ENCODE measurements at places on chromosomes 13 and 19. TPM values are rescaled to one million over a fixed set of nuclear protein-coding genes. Genes with fewer than 3 reads are reported as not detected.

DNA sequence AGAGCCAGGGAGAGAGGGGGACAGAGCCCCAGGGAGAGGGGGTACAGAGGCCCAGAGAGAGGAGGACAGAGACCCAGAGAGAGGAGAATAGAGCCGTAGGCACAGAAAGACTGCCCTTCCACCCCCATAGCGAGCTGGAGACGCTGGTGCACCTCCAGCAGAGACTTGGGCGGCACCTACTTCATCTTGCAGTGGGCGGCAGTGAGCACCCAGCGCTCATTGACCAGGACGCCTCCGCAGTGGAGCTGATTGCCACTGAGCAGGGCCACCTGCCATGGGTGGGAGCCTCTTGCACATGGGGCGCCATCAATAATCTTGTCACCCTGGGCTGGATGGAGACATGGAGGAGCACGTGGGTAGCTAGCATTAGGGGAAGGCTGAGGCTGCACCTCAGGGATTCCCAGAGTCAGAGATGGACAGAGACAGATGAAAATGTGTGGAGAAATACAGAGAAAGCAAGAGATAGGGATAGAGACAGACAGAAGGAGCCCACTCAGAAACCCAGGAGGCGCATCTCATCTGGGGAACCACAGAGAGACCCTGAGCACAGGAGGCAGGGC, 2.0 kb downstream of the KLK7 start:
- DNase-seq = no peak

- DNase-seq = no peak
These were observed 162.6 kb downstream of the TEX29 start for GRCh38 chr13:111482806-111483620.

DNA sequence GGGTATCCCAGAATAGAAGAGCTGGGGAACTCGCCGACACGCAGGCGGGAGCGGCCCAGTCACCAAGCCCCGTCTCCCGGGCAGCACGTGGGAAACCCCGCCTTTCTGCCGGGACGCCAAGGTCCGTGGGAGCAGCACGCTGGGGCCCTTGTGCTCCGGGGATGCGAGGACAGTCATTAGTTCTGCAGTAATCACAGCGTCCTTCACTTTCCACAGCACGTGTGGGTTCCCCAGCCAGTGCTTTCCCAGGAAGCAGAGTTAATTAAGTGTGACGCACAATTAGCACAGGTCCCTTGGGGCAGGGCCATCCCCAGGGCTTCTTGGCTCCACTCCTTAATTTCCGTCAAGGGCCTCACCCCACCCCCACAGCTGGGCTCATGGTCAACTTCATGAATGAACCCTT, 64.3 kb upstream of the C13orf46 start:
- DNase-seq = no peak

DNA sequence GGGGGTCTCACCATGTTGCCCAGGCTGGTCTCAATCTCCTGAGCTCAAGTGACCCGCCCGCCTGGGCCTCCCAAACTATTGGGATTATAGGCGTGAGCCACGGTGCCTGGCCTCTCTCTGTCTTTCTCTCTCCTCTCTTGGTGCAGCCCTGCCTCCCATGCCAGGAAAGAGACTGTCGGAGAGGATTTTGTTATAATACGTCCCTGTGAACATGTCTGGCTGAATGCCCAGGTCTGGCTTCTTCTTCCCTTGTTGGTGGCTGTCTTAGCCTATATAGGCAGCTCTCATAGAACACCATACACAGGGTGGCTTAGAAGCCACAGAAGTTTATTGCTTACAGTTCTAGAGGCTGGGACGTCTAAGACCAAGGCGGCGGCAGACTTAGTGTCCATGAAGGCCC, 46.4 kb downstream of the PEX11G start:
- no peak for DNase-seq

Gene LRRC63
- total RNA-seq = not detected

Gene MEX3D
- 117 TPM for total RNA-seq

GRCh38 chr19:6674868-6675305, 4.9 kb upstream of the TNFSF14 start:
- DNase-seq = peak; percentile 79

DNA sequence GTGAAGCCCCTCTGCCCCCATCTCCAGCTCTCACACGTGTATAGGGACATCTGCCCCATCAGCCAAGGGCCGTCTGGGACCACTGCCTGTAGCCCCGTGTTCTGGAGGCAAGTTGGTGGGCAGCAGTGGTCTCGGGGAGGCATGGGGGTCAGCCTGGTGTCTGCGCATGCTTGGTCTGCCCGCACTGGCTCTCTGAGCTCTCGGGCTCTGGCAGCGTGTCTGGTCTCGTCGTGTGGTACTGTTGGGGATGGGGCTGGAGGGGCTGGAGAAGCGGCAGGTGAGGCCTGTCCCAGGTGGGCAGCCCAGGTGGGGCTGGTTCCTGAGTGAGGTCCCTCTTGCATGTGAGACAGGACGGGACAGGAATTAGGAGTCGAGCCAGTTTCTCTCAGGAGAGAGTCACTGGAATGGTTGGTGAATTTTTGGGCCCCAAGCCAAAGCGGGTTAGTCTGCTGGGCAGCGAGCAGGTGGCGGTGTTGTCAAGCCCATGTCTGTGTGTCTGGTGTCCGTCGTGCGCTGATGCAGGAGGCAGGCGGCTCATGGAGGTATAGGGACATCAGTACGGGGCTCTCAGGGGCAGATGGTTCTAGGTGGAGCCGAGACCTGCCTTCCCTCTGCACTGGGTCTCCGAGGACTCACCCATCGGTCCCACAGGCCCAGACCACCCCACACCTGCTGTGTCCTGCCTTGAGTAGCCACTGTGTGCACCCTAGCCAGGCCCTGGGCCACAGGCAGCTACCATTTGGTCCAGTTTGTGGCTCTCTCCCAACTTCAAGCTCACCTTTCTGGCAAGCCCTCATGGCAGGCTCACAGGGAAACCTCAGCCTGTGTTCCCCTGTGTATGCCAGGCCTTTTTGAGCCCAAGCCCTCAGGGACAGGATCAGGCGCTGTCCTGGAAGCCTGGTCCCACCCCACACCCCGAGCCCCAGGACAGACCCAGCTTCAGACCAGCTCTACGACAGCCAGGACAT, 18.2 kb downstream of the COMP start:
- peak; percentile 59 for DNase-seq

DNA sequence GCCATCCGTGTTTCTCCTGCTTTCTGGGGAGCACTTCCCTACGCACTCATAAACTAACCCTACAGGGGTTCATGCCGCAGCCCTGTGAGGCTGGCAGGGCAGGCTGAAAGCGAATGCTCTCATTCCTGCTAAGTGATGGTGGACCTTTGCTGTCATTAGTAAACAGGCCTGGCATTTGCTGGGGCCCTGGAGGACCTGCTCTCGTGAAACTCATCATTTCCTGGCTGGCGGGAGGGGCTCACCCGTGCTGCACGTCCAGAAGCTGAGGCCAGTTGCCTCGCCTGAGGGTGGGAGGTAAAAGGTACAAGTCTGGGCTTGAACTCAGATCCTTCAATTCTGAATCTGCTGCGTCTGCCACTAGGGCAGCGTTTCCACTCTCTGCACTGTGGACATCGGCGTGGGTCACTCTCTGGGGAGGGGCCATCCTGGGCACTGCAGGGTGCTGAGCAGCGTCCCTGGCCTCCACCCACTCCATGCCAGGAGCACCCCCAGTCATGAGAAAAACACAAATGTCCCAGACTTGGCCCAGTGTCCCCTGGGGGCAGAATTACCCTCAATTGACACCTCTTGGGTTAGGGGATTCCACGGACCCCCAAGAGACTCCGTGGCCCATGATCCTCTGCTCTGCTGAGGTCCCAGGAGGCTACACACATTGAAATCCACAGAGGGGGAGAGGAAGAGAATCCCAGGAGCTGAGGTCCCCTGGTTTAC, 7.0 kb downstream of the MOB3A start:
- no peak for DNase-seq

- no peak for DNase-seq
These were observed 66.1 kb upstream of the FRY start for GRCh38 chr13:31965361-31966066.

DNA sequence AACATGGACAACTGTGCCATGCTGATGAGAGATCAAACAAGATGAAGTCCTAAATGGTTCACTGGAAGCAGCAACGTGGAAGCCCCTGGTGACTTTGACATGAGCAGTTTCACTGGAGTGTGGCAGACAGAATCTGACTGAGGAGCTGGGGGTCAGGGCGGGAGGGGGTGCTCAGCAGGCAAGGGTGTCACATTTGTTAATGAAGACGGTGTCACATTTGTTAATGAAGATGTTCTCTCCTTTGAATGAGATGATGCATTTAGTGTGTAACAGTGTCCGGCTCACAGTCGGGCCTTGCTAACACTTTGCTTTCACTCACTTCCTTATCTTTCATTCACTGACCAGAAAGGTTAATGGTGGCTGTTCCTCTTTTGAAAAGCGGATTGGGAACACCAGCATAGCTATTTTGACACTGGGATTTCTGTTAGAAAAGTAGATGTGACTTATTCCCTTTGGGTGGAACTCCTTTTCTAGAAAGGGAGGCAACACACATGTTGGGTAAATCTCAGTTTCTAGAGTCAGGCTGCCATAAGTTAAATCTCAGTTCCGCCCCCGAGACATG, 693.7 kb downstream of the UQCRFS1 start:
- no peak for DNase-seq

DNA sequence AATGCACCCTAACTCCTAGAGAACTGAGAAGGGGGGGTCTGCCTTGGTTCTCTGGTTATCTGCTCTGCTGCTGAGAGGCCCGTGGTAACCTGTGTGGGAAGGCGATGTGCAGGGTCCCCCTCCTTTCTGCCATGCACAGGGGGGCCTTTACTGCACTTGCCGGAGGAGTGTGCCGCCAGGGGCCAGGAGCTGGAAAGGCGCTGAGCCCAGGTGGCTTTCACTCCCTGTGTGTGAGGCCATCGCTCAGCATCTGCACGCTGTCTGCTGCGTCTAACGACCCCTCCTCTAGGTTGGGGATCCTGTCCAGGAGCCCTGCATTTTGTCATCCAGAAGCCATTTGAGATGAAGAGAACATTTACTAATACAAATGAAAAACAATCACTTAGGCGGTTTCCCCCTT, 37.0 kb upstream of the TEX29 start:
- no peak for DNase-seq

Gene POSTN
- 0.52 TPM for total RNA-seq

Gene TNFSF13B
- 0.33 TPM for total RNA-seq

- DNase-seq = peak; percentile 99
These were observed at the start of gene HNRNPUL1 for GRCh38 chr19:41263850-41264580. Gene HNRNPUL1 (plus strand): TSS chr19:41264372. CDS start chr19:41264504, 132 bp downstream.

DNA sequence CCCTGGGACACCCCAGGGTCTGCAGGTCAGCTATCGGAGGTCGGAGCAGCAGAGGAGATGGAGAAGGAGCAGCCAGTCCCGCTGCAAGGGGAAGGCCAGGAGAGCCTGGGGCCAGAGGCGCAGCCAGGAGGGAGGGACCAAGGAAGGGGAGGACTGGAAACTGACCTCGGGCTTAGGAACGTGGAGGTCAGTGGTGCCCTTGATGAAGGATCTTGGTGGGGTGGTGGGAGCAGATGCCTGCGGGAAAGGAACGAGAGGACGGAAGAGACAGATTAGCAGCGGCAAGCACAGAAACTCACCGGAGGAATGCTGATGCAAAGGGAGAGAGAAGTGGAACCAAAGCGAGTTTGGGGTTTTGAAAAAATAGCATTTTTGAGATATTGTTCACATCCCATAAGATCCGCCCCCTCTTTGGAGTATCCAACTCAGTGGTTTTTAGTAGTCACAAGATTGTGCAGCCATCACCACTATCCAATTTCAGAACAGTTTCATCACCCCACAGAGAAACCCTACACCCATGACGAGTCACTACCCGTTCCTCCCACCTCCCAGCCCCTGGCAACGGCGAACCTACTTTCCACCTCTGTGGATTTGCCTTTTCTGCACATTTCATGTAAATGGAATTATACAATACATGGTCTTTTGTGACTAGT, 22.1 kb downstream of the PLEKHF1 start:
- no peak for DNase-seq

GRCh38 chr19:35458731-35459391, 10.8 kb downstream of the FFAR2 start:
- no peak for DNase-seq

- peak; percentile 88 for DNase-seq
These were observed 14.1 kb downstream of the IZUMO4 start for GRCh38 chr19:2110822-2111221.

Gene PNMA8B
- total RNA-seq = 2.8 TPM

Gene TNFSF9
- 1.3 TPM for total RNA-seq

GRCh38 chr19:13718733-13719132, 45.6 kb upstream of the MRI1 start:
- DNase-seq = peak; percentile 67

DNA sequence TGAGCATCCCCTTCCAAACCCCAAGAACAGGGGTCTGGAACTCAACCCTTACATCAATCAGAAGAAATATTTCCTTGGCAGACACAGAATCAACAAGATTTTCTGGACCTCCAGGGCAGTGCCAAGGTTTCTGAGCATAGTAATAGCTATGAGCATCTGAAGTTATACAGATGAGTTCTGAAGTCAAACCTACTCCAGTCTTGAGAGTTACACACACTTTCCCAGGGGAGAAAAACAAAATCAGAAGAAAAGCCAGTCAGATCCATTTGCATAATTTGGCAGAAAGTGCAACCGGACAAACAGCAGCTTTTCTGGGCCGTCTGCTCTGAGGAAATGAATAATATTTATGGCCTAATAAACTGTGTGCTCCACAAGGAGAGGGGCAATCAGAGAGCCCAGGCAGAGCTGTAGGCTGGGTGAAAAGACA, 93.1 kb downstream of the KL start:
- DNase-seq = no peak

Gene ZNF493
- total RNA-seq = 3.1 TPM

Gene ZFP14
- total RNA-seq = 4.2 TPM

DNA sequence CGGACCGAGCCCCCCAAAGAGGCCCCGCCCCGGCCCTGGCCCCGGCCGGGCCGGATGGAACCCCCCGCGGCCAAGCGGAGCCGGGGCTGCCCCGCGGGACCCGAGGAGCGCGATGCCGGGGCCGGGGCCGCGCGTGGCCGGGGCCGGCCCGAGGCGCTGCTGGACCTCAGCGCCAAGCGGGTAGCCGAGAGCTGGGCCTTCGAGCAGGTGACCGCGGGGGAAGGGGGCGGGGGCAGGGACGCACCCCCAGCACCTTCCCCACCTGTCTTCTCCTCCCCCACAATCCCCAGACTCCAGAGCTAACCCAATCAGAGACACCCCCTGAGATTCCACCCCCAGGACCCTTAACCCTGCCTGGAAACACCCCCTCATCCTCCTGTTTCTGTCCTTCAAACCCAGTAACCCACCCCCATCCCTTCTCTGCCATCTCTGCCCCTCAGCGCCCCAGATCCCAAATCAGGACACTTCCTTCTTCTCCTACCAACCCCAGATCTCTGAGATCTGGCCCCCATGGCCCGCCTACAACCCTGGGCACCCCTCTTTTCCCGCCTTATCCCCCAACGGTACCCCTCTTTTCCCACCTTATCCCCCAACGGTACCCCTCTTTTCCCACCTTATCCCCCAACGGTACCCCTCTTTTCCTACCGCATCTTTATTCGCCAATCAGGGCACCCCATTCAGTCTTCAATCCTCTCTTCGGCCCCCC, 505 bp downstream of the ZSWIM4 start:
- DNase-seq = peak; percentile 86

DNA sequence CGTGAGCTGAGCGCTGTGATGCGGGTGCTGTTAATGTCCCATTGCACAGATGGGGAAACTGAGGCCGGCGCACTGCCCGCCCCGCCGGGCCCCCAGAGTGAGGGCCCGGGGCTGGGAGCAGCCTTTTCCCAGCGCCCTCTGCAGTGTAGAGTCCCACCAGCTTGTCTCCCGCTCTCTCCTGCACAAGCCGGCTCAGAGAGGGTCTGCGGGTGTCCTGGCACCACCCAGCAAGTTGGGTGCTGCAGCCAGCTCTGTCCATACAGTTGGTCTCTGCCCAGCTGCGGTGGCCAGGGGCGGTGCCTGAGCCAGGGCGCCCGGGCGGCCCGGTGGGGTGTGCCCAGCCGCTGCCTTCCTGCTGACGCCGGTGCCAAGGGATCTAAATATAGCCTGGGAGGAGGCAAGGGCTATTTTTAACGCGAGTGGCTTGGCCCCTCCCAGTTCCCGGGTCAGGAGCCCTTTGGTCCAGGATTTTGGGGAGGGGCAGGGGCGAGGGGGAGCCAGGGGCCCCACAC, 19.3 kb downstream of the GADD45B start:
- peak; percentile 81 for DNase-seq

All from H7 (cell line).